ENCODE measurements at places on chromosomes 6 and 20.

DNA sequence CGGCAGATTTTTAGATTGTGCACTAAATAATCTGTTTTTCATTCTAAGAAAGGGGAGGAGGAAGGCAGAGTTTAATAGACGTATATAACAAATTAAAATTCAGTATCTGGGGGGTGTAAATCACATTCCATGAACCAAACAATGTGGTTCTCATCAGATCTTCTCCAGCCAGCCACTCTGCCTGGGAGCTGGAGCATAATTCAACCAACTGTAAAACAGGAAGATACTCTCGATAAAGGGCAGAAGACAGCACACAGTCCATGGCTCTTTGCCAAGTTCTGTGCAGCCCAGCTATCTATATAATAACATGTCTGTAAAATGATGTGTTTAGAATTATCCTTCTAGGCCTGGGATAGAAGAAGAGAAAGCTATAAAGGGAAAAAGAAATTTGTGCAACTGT, 289.9 kb upstream of the ZFP64 start:
- DNase-seq, result no peak

GRCh38 chr6:128606611-128607010, 86.2 kb upstream of the PTPRK start:
- DNase-seq, result no peak

DNA sequence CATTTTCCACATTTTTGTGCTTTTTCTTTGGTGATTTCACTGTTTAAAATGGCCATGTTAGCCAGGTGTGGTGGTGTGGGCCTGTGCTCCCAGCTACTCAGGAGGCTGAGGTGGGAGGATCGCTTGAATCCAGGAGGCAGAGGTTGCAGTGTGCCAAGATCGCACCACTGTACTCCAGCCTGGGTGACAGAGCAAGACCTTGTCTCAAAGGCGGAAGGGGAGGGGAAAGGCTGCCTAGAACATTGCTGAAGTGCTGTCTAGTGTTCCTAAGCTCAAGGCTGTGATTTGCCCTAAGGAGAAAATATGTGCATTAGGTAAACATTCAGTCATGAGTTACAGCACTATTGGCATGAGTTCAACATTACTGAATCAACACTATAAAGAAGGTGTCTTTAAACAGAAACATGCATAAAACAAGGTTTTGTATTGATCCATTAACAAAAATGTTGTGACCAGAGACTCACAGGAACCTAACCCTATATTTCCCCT, 14.0 kb downstream of the ZC2HC1B start:
- DNase-seq, result no peak

GRCh38 chr6:118787724-118788423, 106.1 kb upstream of the ASF1A start:
- no peak for DNase-seq

DNA sequence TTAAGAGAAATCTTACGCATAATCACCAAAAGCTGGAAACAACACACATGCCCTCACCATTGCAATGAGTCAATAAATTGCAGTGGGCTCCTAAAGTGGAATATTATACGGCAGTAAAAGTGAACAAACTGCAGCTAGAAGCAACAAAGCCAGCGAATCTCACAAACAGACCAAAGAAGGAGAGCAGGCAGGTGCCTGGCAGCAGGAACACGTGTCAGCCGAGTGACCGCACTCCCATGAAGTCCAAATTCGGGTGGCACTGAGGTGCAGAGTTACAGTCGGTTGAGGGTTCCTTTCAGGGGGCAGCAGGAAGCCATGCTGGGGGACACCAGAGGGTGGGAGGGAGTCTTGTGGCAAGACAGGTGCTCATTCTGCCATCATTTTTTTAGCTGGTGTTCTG, 313.1 kb downstream of the TAF4 start:
- no peak for DNase-seq

DNA sequence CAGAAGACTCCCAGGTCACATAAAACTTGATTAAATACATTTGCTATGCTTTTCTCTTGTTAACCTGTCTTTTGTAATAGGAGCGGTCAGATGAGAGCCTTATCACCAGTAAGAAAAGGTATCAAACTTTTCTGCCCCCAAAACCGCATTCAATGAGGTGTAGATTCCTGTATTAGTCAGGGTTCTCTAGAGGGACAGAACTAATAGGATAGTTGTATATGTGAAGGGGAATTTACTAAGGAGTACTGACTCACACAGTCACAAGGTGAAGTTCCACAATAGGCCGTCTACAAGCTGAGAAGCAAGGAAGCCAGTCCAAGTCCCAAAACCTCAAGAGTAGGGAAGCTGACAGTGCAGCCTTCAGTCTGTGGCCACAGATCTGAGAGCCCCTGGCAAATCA, 32.7 kb downstream of the PTPRK start:
- DNase-seq, result no peak

GRCh38 chr20:3786126-3786484, 435 bp downstream of the CENPB start:
- DNase-seq, result no peak

DNA sequence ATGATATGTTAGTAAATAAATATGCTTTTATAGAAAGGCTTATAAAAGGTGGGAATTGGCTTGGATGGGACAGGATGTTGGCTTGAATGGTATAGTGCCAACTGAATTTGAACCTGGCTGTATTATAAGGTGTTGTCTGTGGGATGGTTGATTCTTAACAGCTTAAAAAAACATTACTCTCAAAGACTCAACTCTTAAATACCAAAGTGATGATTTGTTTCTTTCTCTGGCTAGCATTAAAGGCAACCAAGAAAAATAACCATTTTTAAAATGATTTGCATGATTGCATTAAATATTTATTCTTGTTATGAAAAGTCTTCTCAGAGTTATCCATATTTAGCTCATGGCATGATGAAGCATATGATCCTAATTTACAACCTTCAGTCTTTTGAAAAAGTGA, 216.2 kb downstream of the RIMS1 start:
- DNase-seq, result no peak

- no peak for DNase-seq
Measured at GRCh38 chr6:36662827-36663256, 15.7 kb upstream of the CDKN1A start.

- DNase-seq, result no peak
Measured at GRCh38 chr6:80215063-80215462, 108.6 kb downstream of the BCKDHB start.

- DNase-seq, result no peak
Measured at GRCh38 chr20:45419188-45420091, 3.5 kb downstream of the PIGT start.

- no peak for DNase-seq
Measured at GRCh38 chr6:36627141-36627540, 33.0 kb downstream of the SRSF3 start.

GRCh38 chr6:144289006-144289405, 3.9 kb downstream of the UTRN start:
- no peak for DNase-seq

DNA sequence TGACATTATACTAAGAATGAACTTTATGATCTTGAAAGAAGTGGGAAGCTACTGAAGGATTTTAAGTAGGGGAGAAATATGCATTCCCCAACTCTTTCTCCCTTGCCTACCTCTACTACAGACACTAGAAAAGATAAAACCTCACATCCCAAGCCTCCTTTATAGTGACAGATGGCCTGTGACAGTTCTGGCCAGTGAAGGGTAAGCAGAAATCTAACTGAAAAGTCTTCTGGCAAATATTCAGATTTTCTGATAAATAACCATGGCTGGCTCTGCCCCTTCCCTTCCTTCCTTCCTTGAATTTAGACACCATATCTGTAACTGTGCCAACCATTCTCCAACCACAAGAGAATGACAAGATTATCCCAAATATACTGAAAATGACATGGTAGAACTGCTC, 10.2 kb upstream of the BEND6 start:
- DNase-seq, result no peak

- DNase-seq, result no peak
Measured at GRCh38 chr6:166423781-166424180, 41.0 kb upstream of the MPC1 start.

DNA sequence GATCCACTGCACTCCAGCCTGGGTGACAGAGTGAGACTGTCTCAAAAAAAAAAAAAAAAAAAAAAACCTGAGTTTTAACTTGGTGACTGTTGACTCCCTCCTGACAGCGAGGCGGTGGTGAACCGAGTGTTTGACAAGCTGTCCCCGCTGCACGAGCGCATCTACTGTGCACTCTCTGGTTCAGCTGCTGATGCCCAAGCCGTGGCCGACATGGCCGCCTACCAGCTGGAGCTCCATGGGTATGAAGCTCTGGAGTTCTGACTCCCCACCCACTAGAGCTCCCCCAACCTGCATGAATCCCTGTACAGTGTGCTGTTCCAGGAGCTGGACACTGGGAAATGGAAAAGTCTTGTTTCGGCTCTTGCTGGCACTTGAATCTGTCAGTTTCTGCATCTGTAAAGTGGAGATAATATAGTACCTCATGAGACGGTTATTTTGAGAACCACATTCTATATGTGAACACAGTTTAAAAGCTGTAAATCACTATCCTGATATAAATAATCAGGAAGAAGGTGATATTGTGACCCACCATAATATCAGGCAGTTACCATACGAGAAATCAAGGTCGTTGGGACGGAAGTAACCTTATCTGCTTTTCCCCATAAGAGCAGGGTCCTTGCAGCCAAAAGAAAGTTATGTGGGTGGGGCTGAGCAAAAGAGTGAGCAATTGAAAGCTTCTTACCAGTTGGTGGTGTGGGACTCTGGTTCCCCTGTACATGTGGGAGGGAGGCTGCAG, 3.3 kb downstream of the PSMB9 start:
- DNase-seq, result no peak

DNA sequence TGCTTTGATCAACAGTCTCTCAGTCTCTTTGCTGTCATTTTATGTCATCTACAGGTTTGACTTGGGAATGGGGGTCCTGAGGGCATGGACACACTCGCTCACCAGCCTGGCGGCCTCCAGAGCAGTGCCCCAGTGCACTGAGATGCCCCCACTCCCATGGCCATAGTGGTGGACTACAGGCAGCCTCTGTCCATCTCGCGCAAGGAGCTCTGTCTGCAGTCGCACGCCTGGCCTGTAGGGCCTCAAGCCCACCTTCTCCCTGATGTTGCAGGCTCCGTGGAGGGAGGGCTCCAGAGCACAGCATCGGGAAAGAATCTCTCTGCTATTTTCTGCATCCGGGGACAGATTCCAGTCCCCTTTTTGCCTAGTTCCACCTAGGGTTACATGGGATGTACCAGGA, 22.6 kb downstream of the DDO start:
- DNase-seq, result no peak

- no peak for DNase-seq
Measured at GRCh38 chr20:39813190-39813829, 851.2 kb downstream of the DHX35 start.

DNA sequence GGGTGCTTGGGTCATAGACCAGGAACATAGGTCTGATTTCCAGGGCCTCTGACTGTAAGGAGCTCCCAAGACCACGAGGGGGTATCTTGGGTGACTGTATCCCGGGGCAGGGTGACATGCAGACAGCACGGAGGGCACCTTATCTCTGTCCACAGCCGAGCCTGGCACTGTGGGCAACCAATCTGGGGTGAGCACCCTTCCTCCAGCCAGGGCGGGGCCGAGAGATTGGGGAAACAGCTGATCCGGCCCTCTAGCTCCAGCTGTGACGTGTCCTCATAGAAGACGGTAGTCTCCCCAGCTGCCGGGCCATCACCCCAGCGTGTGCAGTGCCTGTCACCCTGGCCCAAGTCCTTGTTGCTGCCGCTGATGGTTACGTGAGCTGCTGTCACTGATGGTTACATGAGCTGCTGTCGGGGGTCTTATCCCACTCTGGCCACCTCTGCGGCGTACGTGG, 139.6 kb upstream of the RNF24 start:
- DNase-seq, result no peak

- no peak for DNase-seq
Measured at GRCh38 chr6:161498359-161498758, 224.5 kb upstream of the AGPAT4 start.

GRCh38 chr6:14228571-14228970, 111.0 kb downstream of the CD83 start:
- no peak for DNase-seq

GRCh38 chr6:167898673-167899311, 72.1 kb downstream of the AFDN start:
- DNase-seq, result no peak

DNA sequence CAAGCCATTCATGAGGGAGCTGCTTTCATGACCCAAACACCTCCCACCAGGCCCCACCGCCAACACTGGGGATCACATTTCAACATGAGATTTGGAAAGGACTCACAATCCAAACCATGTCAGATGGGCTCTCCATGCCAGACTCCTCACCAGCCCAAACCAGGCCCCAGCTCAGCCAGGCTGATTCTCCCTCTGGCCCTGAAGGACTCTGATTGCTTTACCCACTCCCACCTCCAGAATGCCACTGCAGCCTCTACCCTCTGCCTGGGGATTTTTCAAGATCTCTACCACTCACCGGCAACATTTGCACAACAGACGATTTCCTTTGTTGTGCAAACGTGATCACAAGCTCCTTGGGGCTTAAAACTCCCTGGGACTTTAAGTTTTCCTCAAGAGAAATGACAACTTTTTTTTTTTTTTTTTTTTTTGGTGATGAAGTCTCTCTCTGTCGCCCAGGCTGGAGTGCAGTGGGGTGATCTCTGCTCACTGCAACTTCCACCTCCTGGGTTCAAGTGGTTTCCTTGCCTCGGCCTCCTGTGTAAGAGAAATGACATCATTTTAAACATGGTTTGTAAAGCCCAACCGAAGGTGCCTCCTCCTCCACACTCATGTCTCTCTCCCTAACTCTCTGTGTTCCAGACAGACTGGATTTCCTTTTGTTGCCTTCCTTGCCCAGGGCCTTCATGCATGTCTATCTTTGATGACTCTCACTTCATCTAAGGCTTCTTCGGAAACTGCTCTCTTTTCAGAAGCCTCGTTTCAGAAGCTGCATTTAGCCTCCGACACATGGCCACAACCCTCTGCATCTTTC, 147.0 kb downstream of the CDH26 start:
- no peak for DNase-seq

DNA sequence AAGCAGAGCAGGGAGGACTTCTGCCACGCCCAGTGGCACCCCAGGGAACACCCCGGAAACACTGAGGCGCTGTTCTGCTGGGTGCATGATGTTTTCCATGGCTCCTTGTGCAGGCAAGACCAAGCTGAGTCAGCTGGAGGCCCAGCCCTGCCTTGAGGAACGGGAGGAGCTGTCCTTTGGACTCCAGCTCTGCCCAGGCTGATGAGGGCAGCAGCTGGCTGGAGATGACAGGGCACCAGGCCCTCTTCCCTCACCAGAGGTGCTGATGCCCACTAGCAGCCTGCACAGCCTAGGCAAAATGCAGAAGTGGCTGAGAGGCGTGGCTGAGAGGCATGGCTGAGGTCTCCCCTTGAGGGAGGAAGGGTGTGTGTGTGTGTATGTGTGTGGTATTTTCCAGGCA, 2.4 kb downstream of the C6orf132 start:
- DNase-seq, result no peak

- no peak for DNase-seq
Measured at GRCh38 chr6:71197780-71198179, 90.8 kb upstream of the OGFRL1 start.

GRCh38 chr20:36975099-36975818, 23.8 kb upstream of the SAMHD1 start:
- DNase-seq, result no peak

GRCh38 chr6:16754876-16755275, 6.4 kb downstream of the ATXN1 start:
- no peak for DNase-seq

- no peak for DNase-seq
Measured at GRCh38 chr20:17749978-17750721, 50.4 kb downstream of the BANF2 start.

GRCh38 chr20:62326959-62327725, 24.3 kb downstream of the ADRM1 start:
- DNase-seq, result no peak
